Stimulated activated CD8-positive, alpha-beta memory T cell treated with anti-CD3 and anti-CD28 coated beads, Interleukin-2, amount 100 ng/mL, for 48 hours (primary cell): ENCODE measurements at places on chromosomes 12 and 14.

DNA sequence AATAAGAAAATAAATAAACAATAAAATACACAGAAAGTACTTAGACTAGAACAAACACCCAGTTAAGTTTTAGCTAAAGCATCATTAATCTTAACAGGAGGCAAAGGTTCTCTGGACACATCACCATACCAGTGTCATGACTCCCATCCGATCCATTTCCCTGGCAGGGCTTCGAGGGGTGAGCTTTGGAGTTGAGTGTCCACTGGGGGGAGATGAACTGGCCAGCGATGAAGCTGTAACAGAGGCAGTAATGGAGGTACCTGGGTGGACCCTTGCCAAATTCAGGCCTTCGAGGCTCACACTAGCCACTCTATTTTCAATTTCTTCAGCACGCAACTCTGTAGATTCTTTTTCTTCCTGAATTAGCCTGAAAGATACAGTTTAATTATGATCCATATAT lies 269.5 kb downstream of the ACSS3 start:
- no peak for DNase-seq

DNA sequence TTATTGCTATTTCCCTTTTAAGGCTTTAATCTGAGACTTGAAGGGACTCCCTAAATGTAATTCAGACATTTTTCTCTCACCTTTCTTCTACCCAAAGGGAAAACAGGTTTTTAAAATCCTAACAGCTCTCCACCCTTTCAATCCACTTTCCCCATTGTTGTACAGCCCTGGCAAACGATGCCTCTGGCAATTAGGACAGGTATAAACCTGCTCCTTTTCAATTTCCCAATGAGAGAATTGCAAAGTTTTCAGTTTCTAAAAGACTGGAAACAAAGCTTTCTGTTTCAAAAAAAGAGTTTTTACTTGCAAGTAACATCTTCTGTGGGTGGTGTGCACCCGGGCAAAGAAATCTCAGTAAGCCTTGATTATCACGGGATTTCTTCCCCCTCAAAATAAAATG lies 131.2 kb downstream of the HMGA2 start:
- no peak for DNase-seq

- DNase-seq: no peak
These were observed 943 bp upstream of the MGAT4C start for GRCh38 chr12:86257134-86257533.

- DNase-seq: no peak
These were observed 11.2 kb downstream of the AHNAK2 start for GRCh38 chr14:104966981-104967385.

DNA sequence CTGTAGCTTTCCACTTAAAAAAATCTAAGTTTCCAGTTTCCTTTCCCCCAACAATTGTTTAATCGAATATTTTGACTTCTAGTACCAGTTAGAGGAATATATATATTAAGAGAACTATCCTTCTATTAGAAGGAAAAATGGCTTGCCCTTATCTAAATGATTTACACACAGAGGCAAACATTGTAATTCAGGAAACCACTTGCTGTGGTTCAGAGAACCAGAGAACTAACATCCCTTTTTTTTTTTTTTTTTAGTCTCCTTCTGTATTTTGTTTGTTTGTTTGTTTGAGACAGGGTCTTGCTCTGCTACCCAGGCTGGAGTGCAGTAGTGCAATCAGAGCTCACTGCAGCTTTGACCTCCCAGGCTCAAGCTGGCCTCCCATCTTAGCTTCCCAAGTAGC lies 746.6 kb downstream of the VRK1 start:
- no peak for DNase-seq

DNA sequence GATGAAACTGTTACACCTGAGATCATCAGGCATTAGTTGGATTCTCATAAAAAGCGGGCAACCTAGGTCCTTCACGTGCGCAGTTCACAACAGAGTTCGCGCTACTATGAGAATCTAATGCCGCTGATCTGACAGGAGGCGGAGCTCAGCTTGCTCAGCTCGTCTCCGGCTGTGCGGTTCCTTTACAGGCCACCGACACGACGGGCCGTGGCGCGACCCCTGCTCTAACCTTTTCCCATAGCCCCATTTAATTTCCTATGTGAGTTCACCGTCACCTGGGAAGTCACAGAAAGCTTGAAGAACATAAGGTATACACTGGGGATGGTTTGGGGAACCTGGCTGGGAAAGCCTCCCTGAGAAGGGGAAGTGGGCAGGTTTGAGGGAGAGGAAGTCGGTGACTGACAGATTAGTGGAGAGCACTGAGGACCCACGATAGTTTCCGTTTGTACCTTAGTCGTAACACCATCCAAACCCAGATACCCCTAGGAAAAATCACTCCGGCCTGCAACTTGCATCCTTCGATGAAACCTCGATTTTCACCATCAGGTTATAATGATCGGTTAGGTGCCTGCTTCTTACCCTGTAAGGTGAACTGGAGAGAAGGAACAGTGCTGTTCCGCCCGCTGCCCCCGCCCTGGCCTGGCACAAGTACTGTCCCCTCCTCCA lies 2.8 kb upstream of the AAAS start:
- DNase-seq: peak; percentile 40

- DNase-seq: no peak
These were observed 103.0 kb downstream of the PEBP1 start for GRCh38 chr12:118238888-118239287.

GRCh38 chr14:19771895-19772430 lies 1.3 kb upstream of the OR4M1 start:
- DNase-seq: no peak

DNA sequence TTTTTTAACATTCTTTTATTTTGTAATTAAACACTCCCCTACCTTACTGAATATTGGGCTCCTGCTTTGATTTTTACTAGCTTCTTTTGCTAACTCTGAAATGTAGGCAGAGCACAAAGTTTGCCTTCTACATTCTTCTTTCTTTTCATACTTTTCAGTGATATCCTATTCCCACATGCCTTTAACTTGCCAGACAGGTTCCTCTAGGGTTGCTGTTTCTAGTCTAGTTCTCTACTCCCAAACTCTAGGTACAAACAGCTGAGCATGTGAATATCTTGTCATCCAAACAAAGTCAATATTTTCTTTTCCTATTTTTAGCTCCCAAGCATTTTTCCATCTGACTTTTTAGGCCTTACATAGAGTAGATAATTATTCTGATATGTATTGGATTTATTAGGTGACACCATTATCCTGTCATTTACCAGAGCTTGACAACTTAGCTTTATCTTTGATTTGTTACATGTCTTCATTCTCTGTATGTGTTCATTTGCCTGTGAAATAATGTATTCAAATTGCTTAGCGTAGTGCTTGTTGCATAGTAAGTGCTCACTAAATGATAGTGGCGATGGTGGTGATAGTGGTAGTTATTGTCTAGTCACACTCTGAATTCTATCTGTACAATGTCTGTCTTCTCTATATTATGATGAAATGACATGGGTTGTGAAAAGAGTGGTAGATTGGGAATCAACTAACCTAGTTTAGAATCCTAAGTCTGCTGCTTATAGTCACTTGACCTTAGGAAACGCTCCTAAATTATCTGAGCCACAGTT lies 73.6 kb upstream of the DNM1L start:
- DNase-seq: no peak

DNA sequence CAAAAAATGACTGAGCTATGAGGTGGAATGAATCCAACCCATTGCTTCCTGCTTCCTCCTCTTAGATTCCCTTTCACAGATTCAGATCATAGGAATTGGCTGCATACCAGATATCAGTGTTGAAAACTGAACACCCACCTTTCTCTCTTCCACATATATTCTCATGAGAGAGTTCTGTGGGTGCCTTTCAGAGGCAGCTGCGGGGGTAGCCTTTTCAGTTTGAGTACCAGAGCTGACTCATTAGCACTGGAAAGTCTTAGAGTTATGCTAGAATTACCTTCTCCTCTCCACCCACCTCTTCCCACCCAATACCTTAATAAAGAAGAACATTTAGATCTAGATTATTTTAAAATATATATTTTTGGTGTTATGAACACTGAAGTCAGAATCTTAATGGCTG lies 495.4 kb upstream of the SEL1L start:
- DNase-seq: no peak

GRCh38 chr12:26088998-26089397 lies 35.8 kb downstream of the BHLHE41 start:
- DNase-seq: no peak

DNA sequence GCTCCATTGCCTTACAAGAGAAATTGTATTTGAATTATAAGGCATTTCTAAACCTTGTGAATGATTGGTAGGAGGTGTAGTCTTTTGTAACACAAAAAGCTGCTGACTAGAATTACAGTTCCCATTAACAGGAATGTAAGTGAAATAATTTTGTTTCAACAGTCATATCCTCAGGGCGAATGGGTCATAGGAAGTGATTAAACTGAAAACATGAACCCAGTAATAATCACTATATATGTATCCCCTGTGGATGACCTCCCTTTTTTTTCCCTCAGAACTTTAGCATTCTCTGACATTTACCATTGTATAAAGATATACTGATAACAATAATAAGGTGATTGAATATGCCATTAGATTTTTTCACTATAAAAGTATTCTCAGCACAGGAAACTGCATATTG lies 312.3 kb downstream of the ATP23 start:
- DNase-seq: no peak

GRCh38 chr12:103832048-103832997 lies 8.7 kb downstream of the NT5DC3 start:
- DNase-seq: no peak

DNA sequence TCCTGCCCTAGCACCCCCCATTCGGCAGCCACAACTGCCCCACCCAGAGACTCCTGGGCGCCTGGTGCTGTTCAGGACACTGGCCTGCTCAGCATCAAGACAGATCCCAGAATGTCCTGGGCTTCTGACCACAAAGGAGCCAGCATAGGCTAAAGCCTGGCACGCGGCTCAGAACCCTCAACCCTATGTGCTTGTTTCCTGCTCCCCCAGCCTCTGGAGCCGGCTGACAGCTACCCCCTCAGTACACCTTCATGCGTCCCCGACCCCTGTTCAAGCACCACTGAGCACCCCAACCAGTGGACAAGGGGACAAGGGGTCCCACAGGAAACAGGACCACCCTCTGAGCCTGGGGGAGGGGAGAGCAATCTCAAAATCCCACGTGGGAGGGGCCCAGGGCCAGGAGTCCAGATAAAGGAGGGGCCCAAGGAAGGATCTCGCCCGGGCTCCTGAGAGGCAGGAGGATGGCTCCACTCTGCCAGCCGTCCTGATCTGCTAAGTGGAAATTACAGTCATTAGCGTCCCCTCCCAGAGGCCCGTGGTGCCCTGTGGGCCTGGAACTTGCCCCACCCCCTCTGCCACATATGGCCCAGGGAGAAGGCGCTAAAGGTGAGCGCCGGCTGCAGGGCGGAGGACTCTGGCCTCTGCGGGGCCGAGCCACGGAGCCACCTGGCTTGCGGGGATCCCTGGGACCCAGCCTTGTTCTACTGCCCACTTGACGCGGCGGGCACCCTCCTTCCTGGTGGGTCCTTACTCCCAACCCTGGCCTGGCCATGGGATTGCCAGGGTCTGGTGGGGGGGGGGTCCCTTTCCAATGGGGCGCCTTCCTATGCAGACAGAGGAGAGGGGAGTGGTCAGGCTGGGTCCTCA lies 27.2 kb upstream of the GPR132 start:
- DNase-seq: no peak

GRCh38 chr12:90290980-90291975 lies 582.6 kb upstream of the ATP2B1 start:
- no peak for DNase-seq

DNA sequence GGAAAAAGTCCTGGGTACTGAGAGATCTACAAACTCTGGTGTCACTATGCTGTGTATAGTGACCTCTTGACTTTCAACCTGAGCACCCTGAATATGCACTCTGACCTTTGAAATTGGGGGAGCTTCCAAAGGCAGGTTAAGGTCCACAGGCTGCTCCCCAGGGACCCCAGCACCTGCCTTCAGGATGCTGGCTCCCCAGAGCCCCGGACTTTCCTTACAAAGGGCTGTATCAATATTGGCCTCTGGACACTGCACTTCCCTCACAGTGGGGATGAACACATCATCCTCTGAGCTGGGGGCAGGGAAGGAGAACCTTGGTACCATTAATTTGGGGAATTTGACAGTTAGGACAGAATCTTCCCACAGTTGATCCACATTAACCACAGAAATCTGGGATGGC lies 14.3 kb downstream of the PLD4 start:
- no peak for DNase-seq

DNA sequence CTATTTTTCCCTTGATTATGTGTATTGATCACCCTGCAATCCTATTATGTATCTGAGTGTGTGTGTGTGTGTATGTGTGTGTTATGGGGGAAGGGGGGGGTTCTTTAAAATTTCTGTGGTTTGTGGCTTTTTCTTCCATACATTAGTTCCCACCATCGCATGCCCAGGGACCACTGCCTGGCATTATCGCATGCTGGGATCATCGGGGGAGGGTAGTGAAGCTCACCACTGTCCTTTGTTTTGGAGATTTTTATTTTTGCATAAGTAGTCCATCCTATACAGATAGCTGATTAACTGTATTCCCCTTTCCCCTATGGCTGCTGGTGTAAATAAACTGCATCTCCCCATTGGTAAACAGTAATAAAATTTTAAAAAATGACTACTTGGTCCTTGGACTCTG lies 3.4 kb downstream of the ATXN7L3B start:
- DNase-seq: no peak

DNA sequence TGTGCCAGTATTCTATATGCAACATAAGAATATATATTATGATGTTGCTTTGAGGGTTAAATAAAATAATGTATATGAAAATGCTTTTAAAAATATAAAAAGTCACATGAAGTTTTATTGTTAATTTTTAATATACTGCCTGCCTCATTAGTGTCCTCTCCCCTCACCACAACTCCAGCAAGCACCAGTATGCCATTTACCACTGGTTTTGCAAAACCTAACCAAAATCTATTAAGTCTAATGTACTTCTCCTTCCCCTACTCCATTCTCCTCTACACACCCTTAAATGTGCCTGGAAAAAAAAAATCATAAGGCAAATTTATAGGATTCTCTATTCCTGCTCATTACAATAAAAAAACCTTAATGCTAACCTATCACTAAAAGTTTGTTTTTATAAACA lies 24.0 kb upstream of the GNG2 start:
- DNase-seq: no peak

DNA sequence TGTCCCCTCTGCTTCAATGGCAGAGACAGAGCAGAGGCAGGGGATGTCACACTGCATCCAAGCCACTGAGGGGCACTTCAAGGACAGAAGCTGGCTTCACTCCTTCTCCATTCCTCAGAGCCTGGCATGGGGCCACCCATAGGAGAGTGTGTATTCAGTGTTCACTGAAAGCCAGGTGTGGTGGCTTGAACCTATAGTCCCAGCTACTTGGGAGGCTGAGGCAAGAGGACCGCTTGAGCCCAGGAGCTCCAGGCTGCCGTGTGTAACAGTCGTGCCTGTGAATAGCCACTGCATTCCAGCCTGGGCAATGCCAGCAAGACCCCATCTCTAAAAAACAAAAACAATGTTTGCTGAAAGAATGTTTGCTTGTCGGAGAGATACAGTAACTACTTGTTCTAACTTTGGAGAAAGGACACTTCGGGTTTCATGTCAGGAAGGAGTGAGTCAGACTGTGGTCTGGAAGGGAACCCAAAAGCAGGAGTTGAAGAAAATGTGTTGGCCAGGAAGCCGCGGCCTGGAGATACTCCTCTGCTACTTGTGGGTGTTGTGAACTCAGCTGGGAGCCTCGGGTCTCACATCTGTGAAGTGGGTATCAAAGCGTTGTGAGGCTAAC lies 43.4 kb downstream of the ELK3 start:
- peak; percentile 34 for DNase-seq

GRCh38 chr14:37018571-37019240 lies 153.7 kb downstream of the SLC25A21 start:
- no peak for DNase-seq
